Fibroblast of pulmonary artery (primary cell): ENCODE measurements at places on chromosomes 12 and 14.

DNA sequence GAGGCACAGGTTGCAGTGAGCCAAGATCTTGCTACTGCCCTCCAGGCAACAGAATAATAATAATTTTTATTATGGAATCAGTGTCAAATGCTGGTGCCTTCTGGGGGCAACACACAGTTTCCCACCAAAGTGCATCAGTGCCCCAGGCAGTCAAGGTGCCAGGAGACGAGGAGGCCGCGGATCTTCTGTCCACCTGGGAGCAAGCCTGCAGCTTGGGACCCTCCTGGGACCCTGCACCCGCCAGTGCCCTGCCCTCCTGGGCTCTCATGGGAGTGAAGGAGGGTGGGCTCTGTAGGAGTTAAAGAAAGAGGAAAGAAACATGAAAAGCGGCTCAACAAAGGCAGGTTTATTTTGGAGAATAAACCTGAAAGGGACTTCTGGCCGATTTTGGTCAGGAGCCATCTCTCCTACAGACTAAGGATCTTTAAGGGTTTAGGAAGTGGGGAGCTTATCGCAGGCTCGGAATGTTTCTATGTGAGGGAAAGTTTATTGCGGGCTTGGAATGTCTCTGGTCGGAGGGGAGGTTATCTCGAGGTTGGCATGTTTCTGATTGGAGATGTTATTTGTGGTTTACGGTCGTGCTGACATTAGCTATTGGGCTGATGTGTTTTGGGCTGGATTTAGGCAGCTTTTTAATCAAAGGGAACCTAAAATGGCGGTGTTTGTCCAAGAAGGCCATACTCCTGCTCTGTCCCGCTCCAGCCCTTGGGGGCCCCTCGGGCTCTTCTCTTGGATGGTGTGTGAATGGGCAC, 1.1 kb upstream of the ASPG start:
- peak; percentile 28 for DNase-seq

- no peak for DNase-seq
These were observed 196.7 kb upstream of the PELI2 start for GRCh38 chr14:55921511-55921910.

- no peak for DNase-seq
These were observed 8.0 kb downstream of the PXMP2 start for GRCh38 chr12:132695431-132695830.

- DNase-seq = no peak
These were observed 111.6 kb upstream of the EGLN3 start for GRCh38 chr14:34062353-34062973.

DNA sequence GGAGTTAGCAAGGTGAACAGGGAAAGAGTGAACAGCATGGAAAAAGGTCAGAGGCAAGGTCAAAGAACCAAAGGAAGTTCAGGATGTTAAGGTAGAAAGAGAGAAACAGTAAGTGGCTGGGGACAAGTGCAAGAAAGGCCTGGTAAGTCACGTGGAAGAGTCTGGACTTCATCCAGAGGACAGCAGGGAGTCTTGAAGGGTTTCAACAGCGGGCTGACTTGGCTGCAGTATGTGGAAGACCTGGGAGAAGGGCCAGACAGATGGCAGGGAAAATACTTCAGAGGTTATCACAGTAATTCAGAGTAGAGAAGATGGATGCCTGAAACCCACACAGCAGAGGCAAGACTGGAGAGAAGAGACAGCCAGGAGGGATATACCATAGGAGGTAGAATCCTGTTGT, 34.0 kb downstream of the CIT start:
- peak; percentile 66 for DNase-seq

DNA sequence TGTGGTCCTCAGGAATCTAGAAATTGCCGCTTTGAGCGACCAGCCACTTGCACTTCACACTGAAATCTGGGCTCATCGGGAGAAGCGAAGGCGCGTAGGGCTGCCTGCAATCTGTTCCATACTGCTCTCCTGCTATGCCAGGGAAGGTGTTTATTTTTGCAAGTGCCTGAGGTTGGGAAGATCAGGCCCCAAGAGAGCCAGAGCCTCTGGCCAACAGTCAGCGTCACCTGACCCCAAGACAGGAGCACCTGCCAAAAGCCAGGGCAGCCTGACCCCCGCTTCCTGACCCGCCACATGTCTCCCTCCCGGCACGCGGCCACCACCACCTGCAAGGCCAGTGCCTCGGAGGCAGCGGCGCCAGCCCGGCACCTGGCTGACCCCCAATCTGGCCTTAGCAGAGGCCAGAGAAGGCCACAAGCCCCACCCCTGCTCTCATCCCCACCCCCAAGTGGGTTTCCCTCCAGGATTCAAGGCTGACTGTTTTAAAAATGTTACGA, 94.4 kb downstream of the CHGA start:
- no peak for DNase-seq

GRCh38 chr14:91244501-91244901, at the start of gene GPR68:
TSS of gene GPR68 (minus strand) at chr14:91244704. CDS start at chr14:91235050, 9,654 bp downstream.
- DNase-seq = peak; percentile 65

DNA sequence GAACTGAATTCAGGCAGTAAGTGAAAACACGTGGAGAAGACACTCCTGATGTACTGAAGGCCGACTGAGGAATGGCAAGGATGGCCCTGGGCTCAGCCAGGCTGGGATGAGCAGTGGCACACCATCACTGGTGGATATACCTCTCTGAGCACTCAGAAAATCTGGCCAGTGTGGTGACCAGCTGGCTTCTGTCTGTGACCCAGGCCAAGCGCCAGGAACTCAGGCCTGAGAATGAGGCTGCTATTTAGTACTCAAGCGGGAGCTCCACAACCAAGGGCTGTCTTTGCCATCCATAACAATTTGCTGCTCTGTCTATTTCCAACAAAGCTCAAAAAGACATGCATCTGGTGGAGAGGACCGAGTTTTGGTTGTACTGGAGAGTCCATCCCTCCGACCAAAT, 586.3 kb downstream of the BCL11B start:
- no peak for DNase-seq

- peak; percentile 12 for DNase-seq
These were observed 20.1 kb downstream of the MBIP start for GRCh38 chr14:36300337-36300736.

- DNase-seq = no peak
These were observed 112.6 kb upstream of the FZD10 start for GRCh38 chr12:130049666-130050065.

GRCh38 chr14:36773558-36773957, 111.9 kb downstream of the PAX9 start:
- peak; percentile 3 for DNase-seq

GRCh38 chr12:24560831-24561271, 388.1 kb downstream of the BCAT1 start:
- DNase-seq = no peak

DNA sequence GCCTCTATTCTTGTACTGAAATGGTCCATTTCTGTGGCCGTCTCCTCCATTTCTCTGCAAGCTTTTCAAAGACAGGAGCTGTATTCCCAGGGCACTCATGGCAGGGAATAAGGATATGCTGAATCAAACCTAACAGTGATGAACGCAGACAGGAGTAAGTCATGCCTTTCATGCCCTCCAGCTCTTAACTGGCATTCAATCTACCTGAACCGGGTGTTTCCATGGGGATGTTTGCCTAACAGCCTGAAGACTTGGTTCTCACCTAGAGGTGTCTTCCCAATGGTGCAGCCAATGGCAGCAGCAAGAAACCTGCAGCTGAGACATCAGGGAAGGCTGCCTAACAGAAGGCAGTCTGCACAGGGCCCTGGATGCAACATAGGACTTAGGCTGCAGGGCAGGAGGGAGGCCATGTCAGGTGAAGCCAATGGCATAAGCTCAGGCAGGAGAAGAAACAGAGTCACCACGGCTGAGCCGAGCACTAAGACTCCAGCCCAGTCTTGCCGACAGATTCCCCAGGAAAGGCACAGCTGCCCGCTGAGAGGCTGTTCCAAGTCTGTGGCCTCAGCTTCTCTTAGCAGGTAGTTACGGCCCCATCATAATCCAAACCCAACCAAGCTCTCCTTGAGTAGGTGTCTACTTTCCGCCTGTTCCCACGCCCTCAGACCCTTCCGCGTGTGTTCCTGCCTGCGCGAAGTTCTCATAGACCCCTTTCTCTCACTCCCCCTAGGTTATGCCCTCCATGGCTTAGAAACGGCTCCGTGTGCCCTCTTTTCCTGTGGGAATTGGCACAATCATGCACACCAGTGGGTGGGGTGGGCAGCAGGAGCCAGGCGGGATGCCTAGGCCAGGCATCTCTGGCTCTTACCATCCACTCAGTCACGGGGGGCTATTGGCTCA, 44.1 kb downstream of the VWF start:
- no peak for DNase-seq

GRCh38 chr14:71753126-71753830, 179.0 kb upstream of the RGS6 start:
- DNase-seq = peak; percentile 95

GRCh38 chr14:20327005-20327869, 5.8 kb downstream of the CCNB1IP1 start:
- peak; percentile 82 for DNase-seq

DNA sequence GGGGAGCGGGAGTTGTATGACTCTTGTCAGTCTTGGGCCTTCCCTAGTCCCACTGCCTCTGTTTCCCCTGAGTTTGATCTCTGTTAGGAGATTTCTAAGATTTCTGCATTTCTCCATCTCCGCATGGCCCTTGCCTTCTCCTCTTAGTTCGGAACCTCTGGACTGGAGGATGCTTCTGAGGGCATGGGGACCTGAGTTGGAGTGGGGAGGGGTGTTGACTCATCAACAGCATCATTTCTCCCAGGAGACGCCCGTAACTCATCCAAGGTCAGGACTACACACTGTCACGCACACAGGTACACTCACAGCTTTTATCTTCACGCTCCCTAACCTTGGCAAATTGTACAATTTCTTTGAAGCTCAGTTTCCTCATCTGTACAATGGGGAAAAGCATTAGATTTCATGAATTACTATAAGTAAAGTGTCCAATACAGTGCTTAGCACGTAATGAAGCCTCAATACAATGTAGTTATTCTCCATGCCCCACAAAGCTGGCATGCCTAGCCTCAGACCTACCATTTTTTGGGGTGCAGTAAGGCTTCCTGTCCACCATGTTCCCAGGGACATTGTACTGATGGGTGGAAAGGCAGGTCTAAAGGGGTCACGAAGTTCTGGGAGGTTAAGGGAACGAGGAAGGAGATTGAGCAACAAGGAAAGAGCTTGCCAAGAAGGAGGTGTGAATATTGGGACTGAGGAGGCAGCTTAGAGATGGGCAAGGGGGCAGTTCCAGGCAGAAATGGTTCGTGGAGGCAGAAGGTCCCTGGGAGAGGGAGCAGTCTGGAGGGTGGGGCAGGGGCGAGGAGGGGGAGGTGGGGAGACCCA, 600 bp upstream of the LAG3 start:
- no peak for DNase-seq

DNA sequence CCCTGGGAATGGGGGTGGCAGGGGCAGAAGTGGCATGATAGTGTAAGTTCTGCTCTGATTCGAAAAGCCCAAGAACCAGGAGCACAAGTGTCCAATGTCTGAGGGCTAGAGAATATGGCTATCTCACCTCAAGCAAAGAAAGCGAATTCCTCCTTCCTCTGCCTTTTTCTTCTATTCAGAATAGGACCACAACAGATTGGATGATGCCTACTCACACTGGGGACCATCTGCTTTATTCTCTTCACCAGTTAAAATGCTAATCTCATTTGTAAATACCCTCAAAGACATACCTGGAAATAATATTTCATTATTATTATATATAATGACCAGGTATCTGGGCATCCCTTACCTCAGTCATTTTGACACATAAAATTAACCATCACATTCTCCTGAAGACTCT, 808.7 kb downstream of the NRXN3 start:
- DNase-seq = no peak

DNA sequence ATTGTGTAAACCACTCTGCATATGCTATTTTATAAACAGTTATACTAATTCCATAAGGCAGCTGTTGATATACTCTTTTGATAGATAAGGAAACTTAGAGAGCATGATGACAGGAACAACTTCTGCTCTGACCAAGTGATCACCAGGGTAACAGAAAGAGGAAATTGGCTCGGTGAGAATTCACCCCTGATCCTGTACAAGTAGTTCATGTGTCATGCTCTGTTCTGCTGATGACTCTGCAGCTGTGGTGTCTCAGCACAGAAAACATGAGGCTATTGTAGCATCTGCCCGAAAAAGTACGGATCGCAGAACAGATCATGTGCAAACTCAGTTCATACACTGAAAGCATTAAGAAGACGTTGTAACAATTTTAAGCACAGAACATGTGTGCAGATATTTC, 345.0 kb downstream of the LRIG3 start:
- peak; percentile 64 for DNase-seq

DNA sequence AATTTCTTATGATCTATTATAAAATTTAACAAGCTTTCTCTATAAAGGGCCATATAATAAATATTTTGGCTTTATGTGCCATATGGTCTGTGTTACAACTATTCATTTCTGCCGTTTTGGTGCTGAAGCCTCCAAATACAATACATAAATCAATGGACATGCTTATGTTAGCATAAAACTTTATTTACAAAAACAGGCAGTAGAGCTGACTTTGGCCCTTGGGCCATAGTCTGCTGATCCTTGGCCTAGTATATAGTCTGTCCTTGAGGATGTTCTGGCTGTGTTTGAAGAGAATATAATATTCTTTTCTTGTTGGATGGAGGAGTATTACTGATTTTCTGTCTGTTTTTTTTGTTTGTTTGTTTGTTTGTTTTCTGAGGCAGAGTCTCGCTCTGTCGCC, 81.6 kb downstream of the SPATS2 start:
- DNase-seq = no peak

- DNase-seq = no peak
These were observed 1277.6 kb downstream of the AACS start for GRCh38 chr12:126342866-126343265.

- DNase-seq = peak; percentile 45
These were observed 869 bp upstream of the NOVA1 start for GRCh38 chr14:26598672-26599131.

GRCh38 chr12:4828176-4828575, 81.5 kb upstream of the KCNA1 start:
- DNase-seq = no peak

DNA sequence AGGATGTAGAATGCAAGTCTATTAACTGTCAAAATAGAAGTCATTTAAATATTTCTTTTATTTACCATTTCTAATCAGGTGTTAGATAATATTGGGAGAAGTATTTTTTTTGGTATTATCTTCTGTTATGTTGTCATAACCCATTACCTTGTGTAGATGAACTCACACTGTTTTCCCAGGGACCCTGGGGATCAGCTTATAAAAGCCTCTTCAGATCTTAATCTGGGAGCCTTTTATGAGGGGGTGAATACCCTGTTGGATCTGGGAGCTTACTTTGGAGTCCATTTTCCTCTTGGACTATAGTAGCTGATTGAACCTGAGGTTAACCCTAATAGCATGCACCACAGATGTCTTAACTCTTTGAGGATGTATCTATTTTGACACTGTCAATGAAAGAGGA, 176.3 kb upstream of the ATP2B1 start:
- no peak for DNase-seq

DNA sequence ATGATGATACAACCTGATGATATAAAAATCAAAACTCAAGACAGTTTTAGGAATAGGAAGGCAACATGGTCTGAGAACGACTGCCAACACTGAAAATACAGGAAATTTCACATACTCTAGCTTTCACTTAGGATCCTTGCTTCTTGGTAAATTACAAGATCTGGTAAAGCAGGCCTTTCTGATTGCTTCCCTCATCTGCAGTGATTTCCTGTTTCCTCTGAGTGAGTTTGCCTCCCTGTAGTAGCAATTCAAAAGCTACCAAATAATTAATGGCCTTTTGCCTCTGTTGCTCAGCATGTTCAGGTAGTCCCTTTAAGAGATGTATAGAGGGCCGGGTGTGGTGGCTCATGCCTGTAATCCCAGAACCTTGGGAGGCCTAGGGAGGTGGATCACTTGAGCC, 2.0 kb upstream of the IRAK3 start:
- no peak for DNase-seq
